ENCODE measurements at places on chromosomes 6 and 20.
A peak's percentile ranks its signal among the peaks of the same experiment; 100 is the strongest.

DNA sequence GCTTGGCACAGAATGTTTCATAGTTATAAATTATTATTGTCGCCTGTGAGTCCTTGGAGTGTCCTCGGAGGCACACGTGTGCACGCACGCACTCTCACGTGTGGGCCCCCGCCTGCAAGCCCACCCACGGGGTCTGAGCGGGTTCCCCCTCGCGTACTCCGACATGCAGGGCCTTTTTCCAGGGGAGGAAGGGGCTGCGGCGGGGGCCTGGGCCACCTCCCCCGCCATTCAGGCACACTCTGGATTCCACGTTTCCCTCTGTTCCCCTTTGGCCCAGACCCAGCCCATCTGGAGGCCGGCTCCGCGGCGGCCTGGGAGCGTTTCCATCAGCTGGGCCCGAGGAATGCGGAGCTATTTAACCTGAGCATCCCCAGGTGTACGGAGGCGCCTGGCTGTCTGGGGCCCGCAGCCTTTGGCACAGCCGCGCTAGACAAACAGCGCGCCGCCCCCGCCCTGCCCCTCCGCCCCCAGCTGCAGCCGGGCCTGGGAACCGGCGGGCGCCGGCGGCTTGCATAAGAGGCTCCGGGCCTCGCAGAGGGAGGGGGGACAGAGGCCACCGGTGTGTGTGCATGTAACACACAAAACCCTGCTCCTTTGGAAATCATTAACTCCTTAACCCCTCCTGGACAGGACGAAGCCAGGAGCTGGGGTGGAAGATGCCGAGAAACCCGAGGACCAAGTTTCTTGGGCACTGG lies 3.3 kb downstream of the ID1 start:
- no peak for DNase-seq

GRCh38 chr6:114339706-114340105 lies 3.1 kb downstream of the HS3ST5 start:
- no peak for DNase-seq

DNA sequence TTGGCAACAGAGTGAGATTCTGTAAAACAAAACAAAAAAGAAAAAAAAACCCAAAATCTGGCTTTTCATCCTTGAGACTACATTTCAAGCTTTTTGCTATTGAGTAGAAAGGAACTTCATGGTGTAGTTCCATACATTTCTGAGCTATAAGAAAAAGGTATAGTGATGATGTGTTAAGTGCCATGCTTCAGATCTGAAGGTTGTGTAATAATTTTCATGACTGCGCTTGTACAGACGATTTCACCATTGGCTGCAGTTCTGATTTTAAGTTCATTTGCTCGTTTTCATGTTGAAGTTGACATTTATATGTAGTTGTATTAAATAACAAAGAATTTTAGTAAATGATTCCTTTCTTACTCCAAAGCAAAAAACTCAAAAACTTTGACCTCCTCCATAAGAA lies 247.6 kb downstream of the ARID1B start:
- DNase-seq = no peak

GRCh38 chr20:17643531-17644188 lies 38.4 kb downstream of the RRBP1 start:
- no peak for DNase-seq

DNA sequence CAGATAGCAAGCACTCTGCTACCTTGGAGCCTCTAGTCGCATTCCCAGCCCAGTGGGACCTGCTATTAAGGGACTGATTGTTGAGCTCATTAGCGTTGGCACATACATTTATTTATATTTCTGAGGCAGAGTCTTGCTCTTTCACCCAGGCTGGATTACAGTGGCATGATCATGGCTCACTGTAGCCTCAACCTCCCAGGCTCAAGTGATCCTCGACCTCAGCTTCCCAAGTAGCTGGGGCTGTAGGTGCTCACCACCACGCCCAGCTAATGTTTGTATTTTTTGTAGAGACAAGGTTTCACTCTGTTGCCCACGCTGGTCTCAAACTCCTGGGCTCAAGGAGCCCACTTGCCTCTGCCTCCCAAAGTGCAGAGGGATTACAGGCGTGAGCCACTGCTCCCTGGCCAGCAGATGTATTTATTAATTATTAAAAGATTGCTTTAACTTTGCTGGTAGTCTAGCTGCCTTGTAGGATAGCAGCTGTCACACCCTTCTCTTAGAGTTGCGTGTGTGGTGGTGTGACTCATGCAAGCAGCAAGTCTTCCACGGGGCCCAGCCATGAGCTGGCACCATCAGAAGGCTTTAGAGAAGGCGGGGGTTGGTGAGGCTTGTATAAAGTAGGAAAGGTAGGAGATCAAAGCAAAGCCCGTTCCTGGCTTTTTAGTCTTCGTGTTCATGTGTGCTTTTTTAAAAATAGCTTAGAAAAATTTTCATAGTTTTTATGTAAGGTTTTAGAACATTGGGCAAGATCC lies 16.5 kb downstream of the ACTR5 start:
- DNase-seq = peak; percentile 64

DNA sequence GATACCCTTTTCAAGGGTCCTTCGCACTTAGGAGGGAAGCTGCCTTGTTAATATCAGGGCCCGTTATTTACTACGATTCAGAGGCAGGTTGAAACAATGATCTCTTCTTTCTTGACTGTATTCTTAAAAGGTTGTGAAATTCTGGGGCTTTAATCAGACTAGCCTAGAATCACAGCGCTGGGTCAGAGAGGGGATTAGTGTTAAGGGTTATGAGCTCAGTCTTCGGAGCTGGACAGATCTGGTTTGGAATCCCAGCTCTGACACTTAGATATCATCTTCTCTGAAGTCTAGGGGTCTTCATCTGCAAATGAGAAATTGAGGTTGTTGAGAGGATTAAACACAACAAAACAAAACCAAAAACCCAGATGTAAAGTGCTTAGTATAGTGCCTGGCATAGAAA lies 77.4 kb downstream of the CD83 start:
- DNase-seq = no peak

GRCh38 chr6:120357447-120357846 lies 976.8 kb downstream of the TBC1D32 start:
- DNase-seq = no peak

DNA sequence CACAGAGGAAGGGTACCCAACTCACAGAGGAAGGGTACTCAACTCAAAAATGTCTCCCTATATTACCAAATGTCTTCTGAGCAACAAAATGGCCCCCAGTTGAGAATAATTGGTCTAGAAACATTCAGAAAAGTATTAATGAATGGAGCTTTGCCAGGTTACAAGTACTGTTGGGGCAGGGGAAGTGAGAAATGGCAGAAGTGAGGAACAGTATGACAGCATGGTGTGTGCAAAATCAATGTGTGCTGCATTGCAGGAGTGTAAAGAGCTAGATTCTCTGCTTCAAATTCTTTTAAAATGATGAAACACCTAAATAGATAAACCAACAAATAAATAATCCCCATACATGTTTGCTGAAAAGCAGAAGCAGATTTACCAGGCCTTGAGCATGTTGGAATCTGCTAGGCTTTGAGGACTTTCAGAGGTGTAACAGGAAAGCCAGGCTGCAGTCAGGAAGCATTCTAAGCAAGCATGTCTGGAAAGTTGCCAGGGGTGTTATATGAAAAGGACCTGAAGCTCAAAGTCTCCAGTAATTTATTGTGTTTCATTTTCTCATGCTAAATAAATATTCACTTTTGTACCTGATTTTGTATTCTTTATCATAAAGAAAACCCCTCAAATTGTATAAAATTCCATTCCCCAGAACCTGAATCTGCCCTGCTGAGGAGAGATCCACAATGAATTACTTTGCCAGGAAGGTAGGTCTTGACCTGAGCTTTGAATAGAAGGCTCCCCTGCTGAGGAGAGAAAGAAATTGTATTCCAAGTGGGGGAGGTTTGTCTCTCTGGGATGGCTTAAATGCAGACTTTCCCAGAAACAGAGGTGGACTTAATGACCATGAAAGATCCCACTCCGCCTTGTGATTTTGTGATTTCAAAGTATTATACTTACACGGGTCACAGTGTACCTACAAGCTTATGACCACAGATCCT lies 265.0 kb upstream of the MARCKS start:
- no peak for DNase-seq

DNA sequence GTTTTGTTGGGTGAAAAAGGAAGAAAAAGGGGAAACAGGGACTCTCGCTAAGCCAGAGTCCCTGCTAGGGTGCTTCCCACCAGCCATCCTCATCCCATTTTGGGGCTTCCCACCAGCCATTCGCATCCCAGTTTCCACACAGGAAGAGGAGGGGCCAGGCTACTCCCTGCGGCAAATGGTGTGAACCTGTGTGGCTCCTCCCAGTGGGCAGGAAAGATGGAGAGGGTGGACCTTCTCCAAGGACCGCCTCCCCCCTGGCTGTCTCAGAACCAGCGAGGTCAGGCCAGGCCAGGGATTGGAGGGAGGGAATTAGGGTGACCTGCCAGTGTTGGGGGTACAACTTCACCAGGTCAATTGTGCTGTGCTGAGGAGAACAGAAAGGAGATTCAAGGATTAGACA lies 326.9 kb downstream of the PACRG start:
- DNase-seq = no peak

DNA sequence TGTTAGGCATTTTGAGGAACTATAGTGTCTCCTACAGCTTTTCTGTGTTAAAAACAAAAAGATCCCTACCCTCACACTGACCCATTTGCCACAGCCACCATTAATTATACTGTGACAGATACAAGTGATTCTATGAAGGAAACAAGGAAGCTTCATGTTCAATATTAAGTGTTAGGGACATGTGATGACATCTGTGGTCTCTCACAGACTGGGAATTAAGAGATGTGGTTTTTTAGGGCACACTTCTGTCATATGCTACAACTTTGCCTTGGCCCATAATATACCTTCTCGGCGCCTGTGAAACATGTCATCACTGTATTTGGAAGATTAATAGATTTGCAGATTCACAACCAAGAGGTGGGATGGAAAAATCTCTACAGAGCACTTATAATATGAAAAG lies 102.9 kb upstream of the TCF21 start:
- no peak for DNase-seq

DNA sequence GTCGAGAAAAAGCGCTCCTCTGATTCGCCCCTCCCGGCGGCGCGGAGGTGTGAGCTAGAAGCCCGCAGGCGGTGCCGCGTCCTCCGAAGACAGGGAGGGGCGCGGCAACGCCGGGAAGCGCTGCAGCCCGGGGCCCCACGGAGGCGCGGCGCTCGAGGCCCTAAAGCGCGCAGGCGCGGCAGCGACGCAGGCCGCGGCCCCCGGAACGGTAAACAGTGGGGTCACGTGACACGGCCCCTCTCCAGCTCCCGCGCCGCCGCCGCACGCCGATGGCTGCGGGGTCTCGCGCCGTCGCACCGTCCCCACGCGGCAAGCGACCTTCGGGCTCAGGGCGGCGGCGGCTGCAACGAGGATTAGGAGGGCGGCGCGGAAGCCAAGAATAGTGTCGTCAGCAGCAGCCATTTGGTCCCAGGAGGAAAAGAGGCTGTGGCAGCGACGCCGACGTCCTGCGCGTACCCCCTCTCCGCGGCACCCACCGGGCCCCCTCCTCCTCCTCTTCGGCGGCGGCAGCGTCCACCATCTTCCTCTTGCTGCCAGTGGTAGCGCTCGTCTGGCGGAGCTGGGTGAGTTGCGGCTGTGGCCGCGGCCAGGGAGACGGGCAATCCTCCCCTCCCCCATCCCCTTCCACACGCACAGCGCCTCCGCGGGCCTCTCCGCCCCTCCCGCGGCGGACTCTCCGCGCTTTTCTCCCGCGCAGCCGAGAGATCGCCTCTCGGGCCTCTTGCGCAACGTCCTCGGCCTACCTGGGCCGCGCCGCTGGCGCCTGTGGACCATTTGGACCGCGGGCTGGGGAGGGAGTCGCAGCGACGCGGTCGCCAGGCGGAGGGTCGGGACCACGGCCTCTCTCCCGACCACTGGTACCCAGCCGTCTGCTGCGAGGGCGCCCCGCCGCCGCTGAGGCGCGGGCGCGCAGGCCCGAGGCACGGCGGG lies at the start of gene PHF3:
TSS of gene PHF3 (plus strand) at position 215 of the 930 bp plus-strand sequence. CDS start 10,750 bp downstream, outside the sequence.
- DNase-seq = peak; percentile 91

- no peak for DNase-seq
Observed at GRCh38 chr20:23407781-23408464, 13.4 kb downstream of the NAPB start.

DNA sequence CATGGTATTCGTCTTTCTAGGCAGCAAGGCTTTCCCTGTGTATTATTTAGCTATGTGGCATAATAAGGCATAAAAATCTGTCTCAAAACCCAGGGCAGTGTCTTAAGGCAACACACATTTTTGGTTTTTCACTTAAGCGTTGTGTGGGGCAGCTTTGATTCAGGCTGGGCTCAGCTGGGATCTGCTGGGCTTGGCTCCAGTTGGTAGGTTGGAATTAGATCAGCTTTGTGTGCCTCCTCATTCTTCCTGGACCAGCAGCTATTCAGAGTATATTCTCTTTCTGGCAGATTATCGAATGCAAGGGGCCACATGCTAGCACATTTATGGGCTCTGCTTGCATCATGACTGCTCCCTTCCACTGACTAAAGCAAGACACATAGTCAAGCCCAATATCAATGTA lies 487.9 kb downstream of the RFPL4B start:
- DNase-seq = no peak

- no peak for DNase-seq
Observed at GRCh38 chr6:168704678-168705077, 263.7 kb downstream of the SMOC2 start.

GRCh38 chr6:496649-497048 lies 105.1 kb downstream of the IRF4 start:
- no peak for DNase-seq

DNA sequence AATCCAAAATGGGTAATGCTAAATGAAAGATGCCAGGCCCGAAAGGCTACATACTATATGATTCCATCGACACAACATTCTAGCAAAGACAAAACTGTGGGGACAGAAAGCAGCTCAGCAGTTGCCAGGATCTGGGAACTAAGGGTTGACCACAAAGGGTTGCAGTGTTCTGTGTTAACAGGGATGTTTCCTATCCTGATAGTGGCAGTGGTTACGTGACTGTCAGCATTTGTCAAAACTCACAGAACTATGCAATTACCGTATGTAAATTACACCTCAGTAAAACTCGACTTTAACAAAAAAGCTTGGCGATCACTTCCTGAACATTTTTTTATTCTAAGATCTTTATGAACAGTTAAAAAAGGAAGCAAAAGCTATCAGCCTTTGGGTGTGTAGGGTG lies 83.9 kb downstream of the BANF2 start:
- no peak for DNase-seq

GRCh38 chr20:60960500-60960899 lies 291.6 kb upstream of the CDH4 start:
- no peak for DNase-seq

GRCh38 chr20:23206061-23206460 lies 119.9 kb upstream of the CD93 start:
- DNase-seq = no peak

GRCh38 chr20:60950561-60950960 lies 301.5 kb upstream of the CDH4 start:
- DNase-seq = no peak

- no peak for DNase-seq
Observed at GRCh38 chr6:47163536-47163935, 121.4 kb upstream of the ADGRF1 start.
